ENCODE measurements at places on chromosomes 1 and 21.

DNA sequence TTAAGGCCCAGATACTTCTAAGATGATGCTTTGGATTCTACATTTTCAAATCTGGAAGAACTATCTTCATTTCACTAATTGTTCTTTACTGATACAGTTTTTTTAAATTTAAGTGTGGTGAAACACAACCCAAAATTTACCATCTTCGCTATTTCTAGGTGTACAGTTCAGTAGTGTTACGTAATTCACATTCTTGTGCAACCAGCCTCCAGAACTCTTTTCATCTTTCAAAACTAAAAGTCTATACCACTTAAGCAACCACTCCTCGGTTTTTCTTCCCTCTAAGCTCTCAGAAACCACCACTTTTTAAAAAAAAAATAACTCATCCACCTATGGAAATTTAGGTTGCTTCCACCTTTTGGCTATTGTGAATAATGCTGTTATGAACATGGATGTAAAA, 220.7 kb downstream of the PDE4B start:
- DNase-seq: no peak

DNA sequence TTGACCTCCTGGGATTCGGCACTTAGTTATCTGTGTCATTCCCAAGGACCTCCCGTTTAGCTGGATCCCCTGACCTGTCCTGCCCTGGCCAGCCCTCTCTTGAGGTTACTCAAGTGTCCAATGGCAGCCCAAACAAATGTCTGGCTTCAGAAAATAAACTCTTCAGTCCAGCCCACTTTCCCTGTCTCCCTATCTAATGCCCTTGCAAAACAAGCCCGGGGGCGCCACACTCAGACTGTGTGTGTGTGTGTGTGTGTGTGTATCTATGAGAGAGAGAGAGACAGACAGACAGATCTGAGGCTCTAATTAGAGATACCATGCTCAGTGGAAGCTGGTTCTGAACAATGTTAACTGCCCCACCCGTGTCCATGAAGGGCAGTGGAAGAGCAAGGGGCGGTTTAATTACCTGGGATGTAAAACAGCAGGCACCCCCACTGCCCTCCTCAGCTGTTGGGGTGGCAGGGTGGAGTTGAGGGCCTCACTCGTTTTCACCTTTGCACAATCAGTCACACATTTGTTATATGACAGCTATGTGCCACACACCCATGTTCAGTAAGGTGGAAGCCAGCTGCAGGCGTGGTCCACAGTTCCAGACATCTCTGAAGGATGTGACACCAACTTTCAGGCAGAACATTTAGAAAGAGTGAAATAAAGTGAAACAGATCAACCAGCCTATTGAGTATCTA, 57.4 kb downstream of the B3GALT5 start:
- DNase-seq: no peak

DNA sequence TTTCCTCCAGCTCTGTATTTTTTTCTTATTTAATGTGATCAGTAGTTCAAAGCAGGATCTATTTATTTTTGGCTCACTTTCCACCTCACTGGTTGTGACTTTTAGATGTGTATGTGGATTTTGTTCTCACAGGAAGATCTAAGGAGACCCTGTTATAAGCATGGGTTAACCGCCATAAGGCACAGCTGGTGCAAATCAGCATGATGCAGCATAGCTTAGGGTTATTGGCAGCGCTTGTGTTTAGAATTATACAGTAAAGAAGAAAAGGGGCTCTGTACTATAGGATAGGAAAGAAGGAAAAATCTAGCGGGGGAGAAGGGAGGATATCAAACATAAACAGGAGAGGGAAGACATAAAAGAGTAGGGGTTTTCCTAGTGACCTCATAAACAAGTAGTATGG, 26.9 kb upstream of the RGL1 start:
- no peak for DNase-seq

GRCh38 chr1:113429461-113430153, 39.3 kb downstream of the MAGI3 start:
- DNase-seq: no peak

DNA sequence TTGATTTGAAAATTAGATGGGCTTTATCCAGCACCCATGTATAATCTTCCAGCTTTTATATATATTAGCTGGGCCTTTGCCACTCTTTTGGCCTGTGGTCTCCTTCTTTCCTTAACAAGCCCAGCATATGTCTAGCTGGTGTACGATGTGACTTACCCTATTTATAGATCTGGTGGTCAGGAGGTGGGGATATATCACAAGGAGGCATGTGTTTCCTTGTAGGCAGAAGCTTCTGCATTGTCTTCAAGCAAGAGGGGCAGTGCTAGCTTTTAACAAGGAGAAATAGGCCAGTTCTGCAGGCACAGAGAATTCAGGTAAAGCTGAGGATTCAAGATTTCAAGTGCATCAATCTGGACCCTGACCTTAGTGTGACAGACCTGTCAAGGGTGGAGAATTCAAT, 38.0 kb upstream of the DNASE2B start:
- no peak for DNase-seq

Data from stimulated activated CD4-positive, alpha-beta T cell treated with anti-CD3 and anti-CD28 coated beads, Interleukin-1b, Interleukin-23, amount 100 ng/mL, for 1 hour (primary cell).